Sigmoid colon (tissue), 7 donors: ENCODE measurements at places on chromosomes 3 and 15. TPM values are rescaled to one million over a fixed set of nuclear protein-coding genes. Genes with fewer than 3 reads are reported as not detected.

The ZNF80 gene
- not detected for polyA plus RNA-seq

The MST1 gene
- polyA plus RNA-seq = 3.0 TPM

The TMCO5A gene
- not detected for polyA plus RNA-seq

The SEMA5B gene
- not detected for polyA plus RNA-seq

The ADIPOQ gene
- not detected for polyA plus RNA-seq

The SLC51A gene
- polyA plus RNA-seq = 7.8 TPM

The ACKR2 gene
- 3.3 TPM for polyA plus RNA-seq

The TNFSF10 gene
- polyA plus RNA-seq = 37.8 TPM

The STRA6 gene
- not detected for polyA plus RNA-seq

The LRRFIP2 gene
- polyA plus RNA-seq = 47.2 TPM

The OR5K2 gene
- polyA plus RNA-seq = not detected

The LRTM1 gene
- polyA plus RNA-seq = not detected

The SLC24A1 gene
- 5.4 TPM for polyA plus RNA-seq

The GOLGA6L10 gene
- polyA plus RNA-seq = 0.60 TPM

The DAZL gene
- not detected for polyA plus RNA-seq

The PLOD2 gene
- polyA plus RNA-seq = 36.7 TPM

The LOXL1 gene
- polyA plus RNA-seq = 7.4 TPM

The SPESP1 gene
- not detected for polyA plus RNA-seq

The GPR15 gene
- polyA plus RNA-seq = 3.5 TPM

The KBTBD13 gene
- 0.03 TPM for polyA plus RNA-seq

The ADCY5 gene
- polyA plus RNA-seq = 1.4 TPM

The PPARG gene
- polyA plus RNA-seq = 48.3 TPM

The SAMMSON gene
- polyA plus RNA-seq = not detected

The CCK gene
- polyA plus RNA-seq = not detected

The FOXB1 gene
- 0.09 TPM for polyA plus RNA-seq

The FGD5 gene
- polyA plus RNA-seq = 3.6 TPM

The PLSCR2 gene
- 0.45 TPM for polyA plus RNA-seq

The TJP1 gene
- 28.0 TPM for polyA plus RNA-seq

The NR1I2 gene
- polyA plus RNA-seq = 50.6 TPM

The KATNBL1 gene
- 16.2 TPM for polyA plus RNA-seq

The LRRN1 gene
- polyA plus RNA-seq = not detected

The TRPM7 gene
- 3.7 TPM for polyA plus RNA-seq

The GP5 gene
- not detected for polyA plus RNA-seq

The LCTL gene
- not detected for polyA plus RNA-seq
